Glutamatergic neuron (in vitro differentiated cells): ENCODE measurements at places on chromosomes 3 and 15.

DNA sequence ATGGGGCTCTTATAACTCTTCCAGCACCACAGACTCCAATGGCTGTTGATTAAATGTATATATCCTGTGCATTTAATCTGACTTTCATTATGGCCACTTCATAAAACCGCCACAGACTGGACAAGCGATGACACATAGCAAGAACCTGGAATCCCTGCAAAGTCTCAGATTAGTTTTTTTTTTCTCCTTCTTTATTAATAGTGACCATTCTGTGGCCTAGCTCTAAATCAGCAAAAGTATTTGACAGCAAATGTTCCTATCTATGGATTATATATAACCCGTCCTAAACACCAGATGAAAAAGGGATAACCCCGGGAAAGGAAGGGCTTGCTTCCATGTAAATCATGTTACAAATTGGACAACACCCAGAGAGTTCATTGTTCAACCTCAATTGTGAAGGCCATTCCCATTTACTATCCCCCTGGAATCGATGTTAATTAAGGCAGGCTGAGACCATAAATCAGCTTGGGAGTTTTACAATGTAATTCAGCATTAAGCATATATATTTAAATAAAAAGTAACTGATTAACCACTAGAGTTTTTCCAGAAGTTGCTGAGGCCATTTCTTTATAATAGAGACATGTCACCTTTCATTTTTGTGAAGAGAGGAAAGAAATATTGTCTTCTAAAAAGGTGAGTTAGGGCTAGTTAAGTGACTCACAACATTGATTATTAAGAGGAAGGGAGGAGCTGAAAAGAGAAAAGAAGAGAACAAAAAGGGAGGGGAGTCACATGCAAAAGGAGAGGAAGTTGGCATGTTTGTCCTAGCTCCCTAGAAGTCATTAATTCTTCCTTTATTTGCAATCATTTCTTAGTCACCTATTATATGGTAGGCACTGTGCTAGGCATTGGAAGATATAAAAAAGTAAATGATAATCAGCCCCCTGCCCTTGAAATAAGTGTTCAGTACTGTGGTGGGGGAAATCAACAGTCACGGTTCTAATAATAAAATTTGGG, 26.2 kb downstream of the ALDH1A2 start:
- no peak for DNase-seq

- DNase-seq = no peak
Measured at GRCh38 chr3:50161320-50161719, 6.2 kb downstream of the SEMA3F start.

GRCh38 chr3:108183181-108183580, 39.0 kb downstream of the IFT57 start:
- no peak for DNase-seq

- peak; percentile 86 for DNase-seq
Measured at GRCh38 chr3:66038726-66039589, at the start of gene MAGI1. Gene MAGI1 (minus strand): TSS chr3:66038918. CDS start chr3:66038308, 610 bp downstream.

DNA sequence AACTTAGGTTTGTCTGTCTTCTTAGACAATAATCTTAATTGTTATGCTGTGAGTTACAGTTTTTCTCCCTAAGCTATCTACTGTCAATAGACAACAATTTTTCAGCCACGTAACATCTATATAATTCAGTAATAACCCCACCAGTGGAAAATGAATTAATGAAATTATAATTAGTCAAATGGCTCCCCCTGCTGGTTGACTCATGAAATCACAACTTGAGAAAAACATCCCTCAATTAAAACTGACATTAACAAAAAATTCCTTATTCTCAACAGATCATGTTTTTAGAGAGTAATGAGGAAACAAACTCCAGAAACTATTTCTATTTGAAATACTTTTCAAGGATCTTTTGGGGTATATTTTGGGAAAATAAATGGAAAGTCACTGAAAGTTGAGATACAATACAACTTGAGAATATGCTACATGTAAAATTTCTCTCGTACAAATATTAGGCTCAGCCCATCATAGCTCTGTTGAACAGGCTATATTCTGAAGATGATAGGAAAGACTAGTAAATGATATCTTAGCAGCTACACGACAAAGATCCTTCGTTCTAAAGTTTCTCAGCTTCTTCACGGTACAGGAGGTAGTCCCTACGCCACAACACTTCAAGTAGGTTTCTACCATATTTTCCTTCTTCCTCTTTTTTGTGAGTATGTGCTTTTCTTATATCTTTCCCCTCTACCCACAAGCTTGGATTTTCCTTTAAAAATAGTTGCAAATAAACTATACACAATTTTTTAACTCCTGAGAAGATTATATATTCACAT, 20.7 kb downstream of the PPP1R2 start:
- DNase-seq = no peak

DNA sequence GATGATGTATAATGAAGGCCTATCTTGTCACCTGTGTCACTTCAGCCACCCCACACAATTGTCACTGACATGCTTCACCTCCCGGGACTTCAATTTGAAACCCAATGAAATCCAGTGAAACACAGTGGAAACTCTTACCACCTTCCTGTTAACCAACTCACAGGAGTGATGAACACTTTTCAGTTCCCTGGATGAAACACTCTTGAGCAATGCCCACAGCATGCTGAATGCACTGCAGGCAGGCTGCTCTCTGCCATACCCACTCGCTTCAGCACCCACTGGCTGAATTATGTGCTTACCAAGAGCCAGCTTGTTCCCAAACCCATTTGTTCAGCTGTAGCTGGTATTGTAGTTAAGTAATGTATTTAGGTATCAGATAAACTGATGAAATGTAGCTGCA, 47.0 kb downstream of the MAP2K1 start:
- DNase-seq = no peak

DNA sequence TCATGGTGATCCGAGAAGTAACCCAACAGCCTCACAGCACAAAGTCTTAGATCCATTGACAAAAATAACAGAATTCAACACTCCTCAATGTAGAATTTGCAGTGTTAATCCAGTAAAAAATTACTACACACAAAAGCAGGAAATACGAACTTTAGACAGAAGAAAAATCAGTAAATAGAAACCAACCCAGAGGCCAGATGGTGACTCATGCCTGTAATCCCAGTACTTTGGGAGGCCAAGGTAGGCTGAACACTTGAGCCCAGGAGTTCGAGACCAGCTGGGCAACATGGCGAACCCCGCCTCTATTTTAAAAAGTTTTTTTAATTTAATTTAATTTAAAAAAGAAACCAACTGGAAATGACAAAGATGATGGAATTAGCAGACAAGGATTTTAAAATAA, 36.1 kb downstream of the SELENOT start:
- no peak for DNase-seq

- no peak for DNase-seq
Measured at GRCh38 chr15:50353251-50353974, 1.6 kb downstream of the GABPB1 start.

DNA sequence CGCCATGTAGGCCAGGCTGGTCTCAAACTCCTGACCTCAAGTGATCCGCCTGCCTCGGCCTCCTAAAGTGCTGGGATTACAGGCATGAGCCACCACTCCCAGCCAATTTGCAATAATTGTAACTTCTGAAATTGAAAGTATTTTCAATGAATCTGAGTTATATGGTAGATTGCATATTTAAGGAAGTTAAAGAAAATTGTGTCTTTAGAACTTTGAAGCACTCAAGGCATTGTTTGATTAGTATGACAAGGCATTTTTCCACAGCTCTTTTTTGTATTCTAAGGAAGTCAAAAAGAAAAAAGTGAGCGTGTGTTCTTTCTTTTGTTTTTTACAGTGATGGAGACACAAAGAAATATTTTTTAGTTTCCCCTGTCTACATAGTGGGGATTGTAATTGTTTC, 15.7 kb upstream of the RPLP1 start:
- no peak for DNase-seq
